A549 treated with RU486 at 1 μM for 4 hours (cell line): ENCODE measurements at places on chromosomes 12 and 14. TPM values are rescaled to one million over a fixed set of nuclear protein-coding genes. Genes with fewer than 3 reads are reported as not detected.

The BATF gene
- 0.22 TPM in 1 of 5 replicates, not detected in the others for total RNA-seq

The GPX2 gene
- 175 to 318 TPM (median 203 TPM) in 5 replicates for total RNA-seq

The KRT6C gene
- not detected in 5 replicates for total RNA-seq

The CLEC1B gene
- not detected in 5 replicates for total RNA-seq

The SPPL3 gene
- 34.8 to 53.5 TPM (median 48.4 TPM) in 5 replicates for total RNA-seq

The TMEM132D gene
- not detected in 5 replicates for total RNA-seq

The SOAT2 gene
- 0.15 to 0.29 TPM (median 0.23 TPM) in 5 replicates for total RNA-seq

The JAG2 gene
- 13.6 to 24.8 TPM (median 23.0 TPM) in 5 replicates for total RNA-seq

The RABGGTA gene
- 15.2 to 18.4 TPM (median 16.6 TPM) in 5 replicates for total RNA-seq

The GARIN6 gene
- not detected in 5 replicates for total RNA-seq

The KRT7 gene
- total RNA-seq, result 3,887 to 4,969 TPM (median 4,700 TPM) in 5 replicates

The LRRC9 gene
- not detected in 5 replicates for total RNA-seq

The LRTM2 gene
- total RNA-seq, result not detected in 5 replicates

The GLS2 gene
- total RNA-seq, result 0.09 to 0.76 TPM (median 0.16 TPM) in 5 replicates

The KLRF1 gene
- total RNA-seq, result not detected in 5 replicates

The CLEC1A gene
- not detected in 5 replicates for total RNA-seq

The KNTC1 gene
- total RNA-seq, result 13.8 to 25.5 TPM (median 19.9 TPM) in 5 replicates

The WIF1 gene
- total RNA-seq, result not detected in 5 replicates

The STXBP6 gene
- total RNA-seq, result 1.6 to 2.2 TPM (median 1.9 TPM) in 5 replicates

The HOXC12 gene
- total RNA-seq, result not detected in 5 replicates

The REP15 gene
- total RNA-seq, result 0.12 to 0.65 TPM (median 0.40 TPM) in 4 of 5 replicates, not detected in the other

The ACVRL1 gene
- 0.06 to 0.15 TPM (median 0.12 TPM) in 3 of 5 replicates, not detected in the others for total RNA-seq

The CDK17 gene
- 13.1 to 22.1 TPM (median 14.9 TPM) in 5 replicates for total RNA-seq

The WNT5B gene
- 1.3 to 2.3 TPM (median 2.1 TPM) in 5 replicates for total RNA-seq

The PPP2R3C gene
- total RNA-seq, result 14.3 to 29.9 TPM (median 26.6 TPM) in 5 replicates

The OR10A7 gene
- not detected in 5 replicates for total RNA-seq

The STON2 gene
- 0.79 to 1.1 TPM (median 0.90 TPM) in 5 replicates for total RNA-seq

The HHIPL1 gene
- total RNA-seq, result 0.05 to 0.34 TPM (median 0.29 TPM) in 5 replicates

The CLEC6A gene
- total RNA-seq, result not detected in 5 replicates

The KCNH3 gene
- 2.1 to 3.3 TPM (median 2.8 TPM) in 5 replicates for total RNA-seq

The PAX9 gene
- total RNA-seq, result 1.4 to 2.9 TPM (median 2.5 TPM) in 5 replicates

The PMEL gene
- total RNA-seq, result 0.75 to 1.4 TPM (median 0.87 TPM) in 5 replicates

The FGFR1OP2 gene
- total RNA-seq, result 26.4 to 36.4 TPM (median 28.1 TPM) in 5 replicates

The TCL1A gene
- total RNA-seq, result not detected in 5 replicates

The PRKD1 gene
- total RNA-seq, result 2.4 to 2.6 TPM (median 2.5 TPM) in 5 replicates

The LMO3 gene
- not detected in 5 replicates for total RNA-seq

The ATXN7L3B gene
- 12.8 to 17.4 TPM (median 16.6 TPM) in 5 replicates for total RNA-seq

The PAPLN gene
- 5.3 to 8.8 TPM (median 8.4 TPM) in 5 replicates for total RNA-seq

The PCK2 gene
- 16.5 to 22.6 TPM (median 20.9 TPM) in 5 replicates for total RNA-seq

The MYF6 gene
- total RNA-seq, result not detected in 5 replicates

The C12orf56 gene
- total RNA-seq, result 0.06 TPM in 1 of 5 replicates, not detected in the others

The PITPNM2 gene
- total RNA-seq, result 11.7 to 20.3 TPM (median 16.9 TPM) in 5 replicates

The CARMIL3 gene
- 0.34 to 0.95 TPM (median 0.49 TPM) in 5 replicates for total RNA-seq

The OR4L1 gene
- total RNA-seq, result not detected in 5 replicates
